ENCODE measurements at places on chromosomes 3 and 15.

- DNase-seq = no peak
Observed at GRCh38 chr15:92155934-92156333, 237.7 kb upstream of the ST8SIA2 start.

DNA sequence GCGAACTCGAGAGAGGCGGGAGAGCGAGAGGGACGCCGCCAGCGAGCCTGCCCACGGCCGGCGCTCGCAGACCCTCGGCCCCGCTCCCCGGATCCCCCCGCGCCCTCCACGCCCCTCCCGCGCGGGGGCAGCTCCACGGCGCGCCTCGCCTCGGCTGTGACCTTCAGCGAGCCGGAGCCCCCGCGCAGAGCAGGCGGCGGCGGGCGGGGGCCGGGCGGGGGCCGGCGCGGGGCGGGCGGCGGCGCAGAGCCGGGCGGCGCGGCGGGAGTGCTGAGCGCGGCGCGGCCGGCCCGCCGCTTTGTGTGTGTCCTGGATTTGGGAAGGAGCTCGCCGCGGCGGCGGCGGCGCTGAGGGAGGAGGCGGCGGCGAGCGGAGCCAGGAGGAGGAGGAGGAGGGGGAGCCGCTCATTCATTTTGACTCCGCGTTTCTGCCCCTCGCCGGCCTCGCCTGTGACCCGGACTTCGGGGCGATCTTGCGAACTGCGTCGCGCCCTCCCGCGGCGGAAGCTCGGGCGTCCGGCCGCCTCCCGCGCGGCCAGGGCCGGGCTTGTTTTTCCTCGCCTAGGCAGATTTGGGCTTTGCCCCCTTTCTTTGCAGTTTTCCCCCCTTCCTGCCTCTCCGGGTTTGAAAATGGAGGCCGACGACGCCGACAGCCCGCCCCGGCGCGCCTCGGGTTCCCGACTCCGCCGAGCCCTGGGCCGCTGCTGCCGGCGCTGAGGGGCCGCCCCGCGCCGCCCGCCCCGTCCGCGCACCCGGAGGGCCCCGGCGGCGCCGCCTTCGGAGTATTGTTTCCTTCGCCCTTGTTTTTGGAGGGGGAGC, 524 bp downstream of the IGF1R start:
- no peak for DNase-seq

DNA sequence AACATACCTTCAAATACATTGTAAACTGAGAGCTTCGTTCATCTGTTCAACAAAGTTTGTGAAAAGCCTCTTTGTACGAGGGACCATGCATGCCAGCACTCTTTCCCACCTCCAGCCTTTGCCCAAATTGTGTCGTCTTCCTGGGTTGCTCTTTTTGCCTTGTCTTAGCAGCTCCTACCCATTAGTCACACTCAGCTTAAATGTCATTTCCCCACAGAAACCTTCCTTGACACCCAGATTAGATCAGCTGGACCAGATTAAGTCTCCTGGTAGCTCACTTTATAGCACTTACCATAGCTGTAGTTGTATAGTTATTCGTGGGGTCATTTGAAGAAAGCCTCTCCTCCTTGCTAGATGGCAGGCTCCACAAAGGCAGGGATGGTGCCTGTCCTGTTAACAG, 24.1 kb upstream of the SNRK start:
- DNase-seq = no peak

DNA sequence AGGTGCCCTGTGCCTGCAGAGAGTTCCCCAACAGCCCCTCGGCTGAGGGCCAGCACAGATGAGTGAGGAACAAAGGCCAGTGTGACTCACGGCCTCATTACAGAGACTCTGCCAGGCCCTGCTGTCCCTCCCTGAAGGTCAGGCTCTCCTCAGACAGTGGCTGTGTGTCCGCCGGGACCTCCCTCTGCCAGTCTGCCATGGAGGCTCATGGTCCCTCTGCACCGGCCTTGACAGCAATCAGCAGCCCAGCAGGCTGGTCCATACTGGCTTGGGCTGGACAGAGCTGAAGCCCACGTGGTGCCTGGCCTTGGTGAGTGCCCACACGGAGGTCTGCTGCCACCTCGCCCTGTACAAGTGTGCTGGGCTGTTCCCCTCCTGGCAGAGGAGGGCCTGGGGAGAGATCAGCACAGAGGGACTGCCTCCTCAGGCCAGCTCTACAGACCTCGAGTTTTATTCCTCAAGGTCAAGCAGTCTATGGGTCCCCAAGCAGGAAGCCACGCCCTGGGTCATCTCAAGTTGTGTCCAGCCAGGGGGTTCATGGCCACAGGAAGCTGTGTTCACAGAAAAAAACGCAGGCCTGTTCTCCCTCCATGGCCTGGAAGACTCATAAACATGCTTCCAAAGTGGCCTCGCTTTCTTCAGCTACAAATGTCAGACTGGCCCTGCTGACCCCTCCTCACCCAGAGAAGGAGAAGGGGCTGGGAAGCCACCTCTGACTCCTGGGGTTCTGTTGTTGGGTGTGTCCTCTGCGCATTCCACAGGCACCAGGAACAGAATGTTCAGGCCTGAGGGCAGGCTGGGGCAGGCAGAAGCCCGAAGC, 27.0 kb downstream of the SLC41A3 start:
- DNase-seq = no peak

DNA sequence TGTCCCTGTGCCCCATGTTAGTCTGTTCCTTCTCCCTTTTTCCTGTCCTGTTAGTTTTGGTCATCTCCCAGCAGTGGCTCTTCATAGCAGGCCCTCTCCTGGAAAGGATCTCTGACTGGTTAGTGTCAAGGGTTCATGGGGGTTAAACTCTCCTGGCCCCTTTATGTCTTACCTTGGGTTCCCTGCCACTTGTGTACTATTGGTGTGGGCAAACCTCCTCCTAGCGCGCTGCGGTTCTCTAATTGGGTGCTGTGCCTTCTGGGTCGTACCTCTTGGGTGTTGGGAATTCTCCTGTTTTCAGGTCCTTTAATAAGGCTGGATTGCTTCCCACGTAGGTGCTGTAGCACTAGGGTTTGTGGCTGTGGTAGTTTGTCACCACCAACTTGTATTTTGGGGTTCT, 18.8 kb downstream of the GMPS start:
- no peak for DNase-seq

- DNase-seq = no peak
Observed at GRCh38 chr3:167898091-167898490, 162.6 kb downstream of the SERPINI1 start.

GRCh38 chr15:40386480-40386879, 4.0 kb downstream of the KNSTRN start:
- no peak for DNase-seq

- DNase-seq = no peak
Observed at GRCh38 chr3:13705702-13706280, 156.9 kb downstream of the FBLN2 start.

GRCh38 chr3:116059421-116060096, 385.7 kb downstream of the LSAMP start:
- no peak for DNase-seq

GRCh38 chr3:32910954-32911353, 40.5 kb upstream of the CCR4 start:
- DNase-seq = no peak

- DNase-seq = no peak
Observed at GRCh38 chr15:23483821-23484299, 36.8 kb upstream of the GOLGA6L2 start.

GRCh38 chr3:155519078-155519477, 225.6 kb upstream of the STRIT1 start:
- DNase-seq = no peak

DNA sequence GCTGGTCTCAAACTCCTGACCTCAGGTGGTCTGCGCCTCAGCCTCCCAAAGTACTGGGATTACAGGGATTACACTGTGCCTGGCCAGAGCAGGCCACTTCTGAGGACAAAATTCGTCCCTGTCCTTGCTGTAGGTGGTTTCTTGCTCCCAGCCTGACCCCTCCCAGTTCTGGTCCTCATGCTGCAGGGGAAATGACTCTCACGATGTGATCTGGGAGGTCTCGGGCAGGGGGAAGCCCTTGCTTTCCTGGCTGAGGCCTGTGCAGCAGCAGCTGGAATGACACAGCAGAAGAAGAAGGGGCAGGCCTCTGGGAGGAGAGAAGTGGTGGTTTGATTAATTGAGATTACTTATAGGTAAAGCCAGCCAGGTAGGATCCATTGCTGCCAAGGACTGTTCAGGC, 39.3 kb downstream of the MEGF11 start:
- no peak for DNase-seq

- DNase-seq = no peak
Observed at GRCh38 chr3:124802702-124803101, 72.5 kb downstream of the UMPS start.

- no peak for DNase-seq
Observed at GRCh38 chr15:49410641-49411040, 12.4 kb upstream of the FGF7 start.

DNA sequence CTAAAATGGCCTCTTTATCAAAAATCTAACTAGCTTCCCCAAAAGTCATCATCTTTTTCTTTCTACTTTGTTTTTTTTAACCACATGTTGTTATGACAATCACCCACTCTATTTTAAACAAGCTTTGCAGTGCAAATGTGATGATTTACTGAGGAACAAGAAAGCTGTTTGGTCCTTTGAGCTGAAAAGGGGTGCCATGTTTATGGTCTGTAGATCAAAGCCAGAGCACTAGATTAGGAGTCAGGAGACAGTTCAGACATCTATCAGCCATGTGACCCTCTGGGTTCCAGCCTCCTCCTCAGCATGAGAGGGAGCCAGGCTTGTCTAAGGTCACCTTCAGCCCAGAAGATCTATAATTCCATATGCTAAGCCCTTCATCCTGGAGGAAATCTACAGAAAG, 65.9 kb downstream of the RPL22L1 start:
- DNase-seq = no peak

- no peak for DNase-seq
Observed at GRCh38 chr15:62089616-62090015, 22.8 kb downstream of the C2CD4A start.

GRCh38 chr3:54600441-54601204, 327.2 kb downstream of the LRTM1 start:
- DNase-seq = no peak

DNA sequence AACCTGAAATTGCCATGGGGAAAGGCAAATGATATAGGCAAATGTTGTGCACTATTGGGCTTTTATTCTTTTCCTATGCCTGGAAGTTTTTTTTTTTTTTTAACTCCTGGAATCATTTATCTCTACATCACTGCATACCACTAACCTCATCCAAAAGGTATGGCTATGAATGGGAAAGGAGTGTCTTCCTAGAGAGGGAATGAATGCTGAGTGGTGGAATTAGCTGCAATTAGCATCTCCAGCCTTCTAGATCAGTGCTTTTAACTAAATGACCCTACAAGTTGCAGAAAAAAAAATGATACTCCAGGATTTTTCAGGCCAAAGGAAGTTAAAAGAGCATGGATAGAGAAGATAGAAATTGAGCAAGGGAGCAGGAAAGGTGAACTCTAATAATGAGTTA, 429.8 kb upstream of the PDZRN3 start:
- DNase-seq = no peak
